ENCODE measurements at places on chromosomes 2 and 18.

GRCh38 chr2:189542145-189542882, 38.3 kb downstream of the SLC40A1 start:
- no peak for DNase-seq

GRCh38 chr2:71669628-71670429, 216.5 kb downstream of the DYSF start:
- DNase-seq, result no peak

- no peak for DNase-seq
These were observed 270.2 kb downstream of the LOXHD1 start for GRCh38 chr18:46386788-46387187.

- DNase-seq, result no peak
These were observed 369.1 kb downstream of the SETBP1 start for GRCh38 chr18:45049578-45050319.

DNA sequence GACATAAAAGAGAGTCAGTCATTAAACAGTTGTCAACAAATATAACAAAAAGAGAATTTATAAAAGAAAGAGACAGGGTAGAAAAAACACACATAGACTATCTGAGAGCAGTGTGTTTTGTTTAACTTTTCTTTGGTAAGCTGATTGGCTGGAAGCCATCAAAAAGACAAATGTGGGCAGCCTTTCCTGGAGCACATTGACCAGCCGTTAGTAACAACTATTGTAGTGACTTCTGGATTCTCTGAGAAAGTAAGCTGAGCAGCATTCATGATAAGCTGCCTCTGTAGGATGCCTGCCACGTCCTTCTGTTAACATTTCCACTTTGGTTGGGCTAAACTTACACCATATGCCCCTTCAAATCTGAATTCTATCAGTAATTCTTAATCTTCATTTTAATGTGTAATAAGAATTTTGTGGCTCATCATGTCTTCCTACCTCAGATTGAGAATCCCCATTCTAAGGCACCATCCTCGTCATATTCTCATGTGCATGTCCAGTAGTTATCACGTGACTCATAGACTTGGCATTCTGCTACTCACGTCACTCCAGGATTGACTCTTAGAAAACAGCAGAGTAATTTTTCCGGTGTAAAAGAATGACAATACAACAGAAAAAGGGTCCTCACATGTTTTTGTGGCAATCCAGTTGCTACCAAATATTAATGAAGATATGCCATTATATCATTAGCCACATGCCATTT, 43.4 kb upstream of the DNAJC10 start:
- no peak for DNase-seq

- no peak for DNase-seq
These were observed 41.4 kb downstream of the IL1R2 start for GRCh38 chr2:102033031-102033749.

DNA sequence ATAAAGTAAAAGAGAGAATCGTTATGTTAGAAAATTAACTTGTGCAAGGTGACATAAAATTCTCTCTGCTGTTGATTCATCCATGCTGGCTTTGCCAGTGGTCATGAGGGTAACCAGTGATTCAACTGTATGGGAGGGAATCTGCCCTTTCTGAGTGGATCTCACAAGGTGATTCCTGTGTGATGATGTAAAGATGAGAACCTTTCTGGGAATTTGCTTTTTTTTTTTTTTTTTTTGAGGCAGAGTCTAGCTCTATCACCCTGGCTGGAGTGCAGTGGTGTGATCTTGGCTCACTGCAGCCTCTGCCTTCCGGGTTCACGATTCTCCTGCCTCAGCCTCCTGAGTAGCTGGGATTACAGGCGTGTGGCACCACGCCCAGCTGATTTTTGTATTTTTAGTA, 23.3 kb downstream of the RAB31 start:
- no peak for DNase-seq

DNA sequence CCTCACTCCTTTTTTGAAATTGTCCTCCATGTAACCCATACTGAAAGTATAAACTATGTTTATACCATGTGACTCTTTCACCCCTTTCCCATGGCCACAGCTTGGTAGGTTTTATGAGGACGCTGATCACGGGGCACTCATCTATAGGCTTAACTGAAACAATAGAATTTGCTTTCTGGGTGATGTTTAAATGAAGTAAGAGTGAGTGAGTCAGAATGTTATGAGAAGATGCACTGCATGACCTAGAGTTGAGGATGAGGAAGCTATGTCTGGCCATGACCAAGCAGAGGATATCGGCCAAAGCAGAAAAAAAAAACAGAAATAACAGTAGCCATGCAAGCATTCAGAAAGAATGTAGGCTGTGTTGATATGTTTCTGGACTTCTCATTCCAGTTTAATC, 34.9 kb downstream of the SCN1A start:
- no peak for DNase-seq

DNA sequence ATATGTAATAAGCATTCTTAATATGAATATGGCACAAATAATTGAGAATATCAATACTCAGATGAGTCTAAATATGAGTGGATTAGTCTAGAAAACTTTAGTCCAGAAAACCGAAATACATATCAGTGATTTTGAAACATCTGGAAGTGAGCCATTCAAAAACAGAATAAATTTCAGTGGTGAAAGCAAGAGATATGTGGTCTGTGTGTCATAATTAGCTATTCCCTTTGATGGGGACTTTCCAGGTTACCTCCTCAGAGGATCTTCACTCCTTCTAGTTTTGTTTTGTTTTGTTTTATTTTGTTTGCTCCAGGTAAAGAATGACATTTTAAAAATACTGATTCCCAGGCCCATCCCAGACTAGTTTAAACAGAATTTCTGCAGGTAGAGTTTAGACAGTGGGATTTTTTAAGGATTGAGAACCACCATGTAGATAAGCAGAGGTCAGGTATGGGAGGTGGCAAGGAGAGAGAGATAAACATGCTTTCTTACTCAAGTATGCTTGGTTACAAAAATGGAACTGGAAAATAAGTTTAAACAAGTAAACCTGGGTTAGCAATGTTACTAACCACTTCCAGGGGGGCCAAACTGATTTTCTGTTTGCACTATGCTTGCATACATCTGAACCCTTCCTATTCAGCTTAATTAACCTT, 70.7 kb downstream of the NABP1 start:
- DNase-seq, result no peak
